Stimulated activated CD4-positive, alpha-beta T cell treated with anti-CD3 and anti-CD28 coated beads, TNF-alpha, amount 100 ng/mL, for 24 hours (primary cell): ENCODE measurements at places on chromosomes 16 and 17.

DNA sequence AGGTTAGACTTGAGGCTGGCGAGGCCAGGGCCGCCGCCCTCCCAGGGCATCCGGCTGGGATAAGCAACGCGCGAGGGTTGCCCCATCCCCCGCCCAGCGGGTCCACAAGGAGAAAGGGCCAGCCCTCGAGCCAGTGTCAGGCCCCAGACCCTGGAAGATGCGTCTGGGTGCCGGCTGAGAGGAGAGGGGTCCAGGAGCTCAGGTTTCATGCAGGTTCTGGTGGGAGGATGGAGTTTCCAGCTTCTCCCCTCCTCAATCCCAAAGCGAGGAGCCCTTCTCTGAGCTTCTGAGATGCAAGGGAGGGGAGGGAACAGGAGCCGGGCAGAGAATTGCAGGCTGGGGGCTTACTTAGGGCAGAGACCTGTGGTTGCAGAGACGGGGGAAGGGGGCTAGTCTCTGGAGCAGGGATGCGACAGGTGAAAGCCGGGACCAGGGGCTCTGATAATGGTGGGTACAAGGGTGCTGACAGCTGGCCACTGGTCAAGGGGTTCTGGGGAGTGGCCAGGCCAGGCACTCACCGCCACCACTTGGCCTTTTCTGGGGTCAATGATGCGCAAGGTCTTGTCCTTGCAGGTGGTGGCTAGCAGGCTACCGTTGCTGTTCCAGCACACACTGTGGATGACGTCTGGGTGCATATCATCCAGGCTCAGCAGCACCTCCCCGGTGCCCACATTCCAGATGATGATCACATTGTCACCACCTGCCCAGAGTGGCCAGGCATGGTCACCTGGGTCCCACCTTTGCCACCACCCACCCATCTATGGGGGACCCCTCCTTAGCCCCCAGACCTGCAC lies 4.2 kb downstream of the CORO6 start:
- no peak for DNase-seq

GRCh38 chr16:15691046-15691445 lies 41.0 kb downstream of the NDE1 start:
- no peak for DNase-seq

GRCh38 chr16:676913-677312 lies 1.4 kb downstream of the RHBDL1 start:
- DNase-seq, result no peak

DNA sequence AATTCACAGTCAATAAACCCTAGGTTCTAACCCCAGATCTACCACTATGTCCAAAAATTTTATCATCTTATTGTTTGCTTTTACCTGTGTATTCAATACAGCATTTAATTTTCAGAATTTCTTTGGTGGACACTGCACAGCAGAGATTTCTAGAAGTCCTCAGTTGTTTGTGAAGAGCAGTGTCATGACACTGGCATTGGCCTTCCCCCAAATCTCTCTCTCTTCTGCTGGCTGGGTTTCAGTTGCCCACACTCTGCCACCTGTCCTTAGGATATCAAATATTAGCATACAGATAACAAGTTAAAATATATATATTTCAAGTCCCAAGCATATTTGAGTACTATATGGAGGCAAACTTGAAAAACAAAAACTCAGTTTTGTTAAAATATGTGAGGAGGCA lies 2.0 kb upstream of the THUMPD1 start:
- no peak for DNase-seq

DNA sequence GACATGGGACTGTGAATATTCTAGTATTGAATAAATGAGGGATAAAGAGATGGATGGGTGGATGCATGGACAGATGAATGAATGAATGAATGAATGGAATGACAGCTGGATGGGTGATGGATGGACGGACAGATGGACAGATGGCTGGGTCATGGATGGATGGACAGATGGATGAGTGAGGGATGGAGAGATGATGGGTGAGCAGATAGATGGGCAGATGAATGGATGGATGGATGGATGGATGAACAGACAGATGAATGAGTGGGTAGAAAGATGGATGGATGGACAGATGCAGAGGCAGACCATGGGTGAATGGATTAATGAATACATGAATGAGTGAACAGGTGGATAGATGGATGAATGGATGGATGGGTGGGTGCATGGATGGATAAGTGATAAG lies 96.7 kb downstream of the MYH11 start:
- no peak for DNase-seq

DNA sequence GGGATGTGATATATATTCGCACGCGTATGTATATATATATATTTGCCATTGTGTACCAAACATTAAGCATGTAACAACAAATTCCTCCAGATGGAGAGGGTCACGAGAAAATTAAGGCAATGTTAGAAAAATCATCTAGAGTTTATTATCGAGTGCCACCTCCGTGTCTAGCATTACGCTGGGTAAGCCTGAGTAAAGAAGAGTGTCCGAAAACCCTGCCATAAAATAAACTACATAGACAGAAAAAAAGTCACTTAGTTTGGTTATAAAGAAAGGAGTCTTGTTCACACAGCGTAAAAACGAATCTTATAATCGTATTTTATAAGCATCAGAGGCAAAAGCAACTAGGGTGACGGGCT lies 644 bp upstream of the RHOT1 start:
- DNase-seq, result no peak

GRCh38 chr17:35252651-35253050 lies 9.8 kb downstream of the SLFN5 start:
- no peak for DNase-seq

GRCh38 chr16:48435906-48436305 lies 50.7 kb upstream of the SIAH1 start:
- DNase-seq, result no peak

DNA sequence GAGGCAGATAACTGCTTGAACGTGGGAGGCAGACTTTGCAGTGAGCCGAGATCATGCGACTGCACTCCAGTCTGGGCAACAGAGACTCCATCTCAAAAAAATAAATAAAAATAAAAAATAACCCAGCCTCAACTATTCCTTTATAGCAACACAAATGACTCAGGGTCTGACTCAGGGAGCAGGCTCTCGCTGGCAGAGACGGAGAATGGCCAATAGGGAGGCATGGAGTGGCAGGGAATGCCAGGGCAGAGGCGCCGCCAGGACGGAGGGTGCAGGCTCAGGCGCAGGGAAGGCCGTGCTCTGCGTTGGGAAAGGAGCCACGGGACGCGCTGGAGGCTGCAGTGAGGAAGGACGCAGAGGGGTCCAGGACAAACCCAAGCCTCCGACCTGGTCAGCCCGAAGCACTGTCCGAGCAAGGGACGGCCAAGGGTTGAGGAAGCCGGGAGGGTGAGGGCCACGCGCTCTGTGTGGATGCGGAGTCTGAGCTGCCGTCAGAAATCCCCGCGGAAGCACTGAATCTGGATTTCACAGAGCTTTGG lies 40.3 kb downstream of the PKD1 start:
- DNase-seq, result no peak

DNA sequence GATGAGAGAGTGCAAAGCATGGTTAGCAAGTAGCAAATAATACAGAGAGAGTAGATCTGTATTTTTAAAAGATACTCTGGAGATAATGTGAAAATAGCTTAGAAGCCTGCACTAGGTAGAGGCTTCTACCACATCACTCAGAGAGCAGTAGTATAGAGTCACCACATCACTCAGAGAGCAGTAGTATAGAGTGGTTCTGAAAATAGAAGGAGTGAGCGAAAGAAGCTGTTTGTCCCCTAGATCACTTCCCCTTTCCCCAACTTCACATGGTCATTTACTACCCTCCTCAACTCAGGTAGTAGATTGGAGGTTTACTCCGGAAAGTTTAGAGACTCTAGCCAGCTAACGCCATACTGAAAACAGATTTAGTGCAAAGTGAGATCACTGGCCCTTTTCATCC lies 17.1 kb downstream of the DGKE start:
- DNase-seq, result no peak

GRCh38 chr16:57693550-57693949 lies 1.1 kb upstream of the DRC7 start:
- no peak for DNase-seq
